Progenitor cell of endocrine pancreas (in vitro differentiated cells): ENCODE measurements at places on chromosomes 16 and 17.
A peak's percentile ranks its signal among the peaks of the same experiment; 100 is the strongest.

- no peak overlapping the region for H3K27ac ChIP-seq
- H3K4me3 ChIP-seq = no peak overlapping the region
- H3K36me3 ChIP-seq = no peaks in the 10 kb centered on the region
- DNase-seq = no peak
- no peaks in the 10 kb centered on the region for H3K27me3 ChIP-seq
These were observed 75.1 kb downstream of the MARF1 start for GRCh38 chr16:15567823-15568222.

DNA sequence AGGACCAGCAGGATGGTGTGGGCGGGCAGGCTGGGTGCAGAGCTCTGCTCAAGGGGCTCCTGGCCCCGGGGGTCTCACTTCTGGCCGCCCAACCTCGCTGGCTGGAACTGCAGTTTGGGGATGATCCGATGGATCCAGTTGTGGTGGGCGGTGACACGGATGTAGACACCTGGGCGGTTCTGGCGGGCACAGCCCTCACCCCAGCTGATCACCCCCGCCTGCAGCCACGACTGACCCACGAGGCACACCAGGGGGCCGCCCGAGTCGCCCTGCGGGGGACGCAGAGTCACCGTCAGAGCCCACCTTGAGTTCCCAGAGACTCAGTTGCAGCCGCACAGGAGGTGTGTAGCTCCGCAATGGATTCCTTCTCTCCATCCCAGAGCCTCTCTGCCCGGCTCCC is 7.5 kb downstream of the PRSS27 start:
- H3K36me3 ChIP-seq = no peaks in the 10 kb centered on the region
- peaks cover 12% of the 10 kb centered on the region for H3K27me3 ChIP-seq
- no peak for DNase-seq
- H3K4me3 ChIP-seq = no peak overlapping the region
- H3K27ac ChIP-seq = no peak overlapping the region
- H3K4me1 ChIP-seq = no peaks in the 10 kb centered on the region

- H3K4me1 ChIP-seq = peaks cover 5% of the 10 kb centered on the region
- H3K4me3 ChIP-seq = no peak overlapping the region
- peaks cover 29% of the 10 kb centered on the region for H3K36me3 ChIP-seq
- peaks cover 13% of the 10 kb centered on the region for H3K27me3 ChIP-seq
These were observed 5.5 kb upstream of the SAMD14 start for GRCh38 chr17:50135316-50136095.

DNA sequence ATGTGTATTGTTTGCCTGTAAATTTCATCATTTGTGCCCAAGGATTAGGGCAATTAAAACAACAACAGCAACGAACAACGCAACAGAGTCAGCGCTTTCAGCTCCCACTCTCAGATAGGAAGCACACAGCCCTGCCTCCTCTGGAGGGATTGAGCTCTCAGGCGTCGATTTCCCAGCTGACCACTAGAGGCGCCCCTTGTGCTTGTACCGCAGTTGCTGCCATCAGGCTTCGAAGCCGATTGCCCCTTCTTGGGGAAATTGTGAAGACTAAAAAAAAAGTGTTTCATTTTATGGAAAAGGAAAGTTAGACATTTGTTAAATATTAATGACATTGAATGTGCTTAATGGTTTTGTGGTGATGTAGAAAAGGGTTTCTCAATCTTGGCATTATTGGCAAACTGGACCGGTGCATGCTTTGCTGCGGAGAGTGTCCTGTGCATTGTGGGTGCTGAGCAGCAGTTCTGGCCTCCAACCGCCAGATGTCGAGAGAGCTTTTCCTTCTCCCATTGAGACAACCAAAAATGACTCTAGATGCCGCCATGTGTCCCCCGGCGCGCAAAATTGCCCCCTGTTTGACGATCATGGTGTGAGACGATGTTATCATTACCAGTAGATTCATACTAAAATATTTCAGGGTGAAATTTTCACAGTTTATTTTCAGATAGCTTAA is 650.4 kb upstream of the RBFOX1 start:
- H3K36me3 ChIP-seq = no peaks in the 10 kb centered on the region
- no peaks in the 10 kb centered on the region for H3K4me1 ChIP-seq
- peak; percentile 23 for DNase-seq
- no peak overlapping the region for H3K27ac ChIP-seq

- peaks cover 88% of the 10 kb centered on the region for H3K36me3 ChIP-seq
- no peaks in the 10 kb centered on the region for H3K27me3 ChIP-seq
- peak overlapping the region; percentile 78 for H3K27ac ChIP-seq
- no peak overlapping the region for H3K4me3 ChIP-seq
These were observed 19.6 kb downstream of the ATF7IP2 start for GRCh38 chr16:10405386-10405939.

GRCh38 chr17:31392002-31392855 is 754 bp downstream of the RAB11FIP4 start:
- no peak for DNase-seq
- no peaks in the 10 kb centered on the region for H3K4me1 ChIP-seq
- H3K27me3 ChIP-seq = peaks cover 81% of the 10 kb centered on the region

DNA sequence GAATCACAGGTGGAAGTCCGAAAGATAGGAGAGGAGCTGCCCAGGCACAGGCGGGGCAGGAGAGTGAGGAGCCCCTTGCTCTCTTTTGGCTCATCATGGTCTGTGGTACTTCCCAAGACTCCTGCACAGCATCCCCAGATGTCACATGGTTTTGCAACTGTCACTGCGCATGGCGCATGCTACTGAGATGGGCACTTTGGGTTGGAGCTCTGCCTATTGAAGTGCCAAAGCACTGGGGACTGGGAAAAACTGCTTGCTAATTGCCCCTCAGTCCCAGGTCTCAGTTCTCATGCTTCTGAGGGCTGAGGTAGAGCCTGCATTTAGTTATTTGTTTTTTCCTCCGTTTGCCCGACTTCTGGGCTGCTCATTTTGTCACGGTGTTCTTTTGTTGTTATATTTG is 156.8 kb upstream of the CDH13 start:
- no peak overlapping the region for H3K27ac ChIP-seq
- H3K4me1 ChIP-seq = peaks cover 16% of the 10 kb centered on the region
- peaks cover 7% of the 10 kb centered on the region for H3K27me3 ChIP-seq
- H3K36me3 ChIP-seq = no peaks in the 10 kb centered on the region
- H3K4me3 ChIP-seq = no peak overlapping the region
